Spinal cord (tissue), 10 donors: ENCODE measurements at places on chromosomes 6 and 20. TPM values are rescaled to one million over a fixed set of nuclear protein-coding genes. Genes with fewer than 3 reads are reported as not detected.

IL20RA gene
- polyA plus RNA-seq = 1.1 TPM

SIM1 gene
- polyA plus RNA-seq = 0.59 TPM

RAB23 gene
- polyA plus RNA-seq = 18.2 TPM

GJA10 gene
- polyA plus RNA-seq = not detected

KIAA1755 gene
- 45.7 TPM for polyA plus RNA-seq

DNAJC5 gene
- 109 TPM for polyA plus RNA-seq
